ENCODE measurements at places on chromosomes 16 and 17. TPM values are rescaled to one million over a fixed set of nuclear protein-coding genes. Genes with fewer than 3 reads are reported as not detected.

The B9D1 gene
- 19.0 TPM for total RNA-seq

The NLK gene
- total RNA-seq = 43.2 TPM

The TOX3 gene
- total RNA-seq = not detected

The ADAM11 gene
- 8.6 TPM for total RNA-seq

The GAS2L2 gene
- not detected for total RNA-seq

The ZPBP2 gene
- total RNA-seq = not detected

The DNAAF1 gene
- 0.16 TPM for total RNA-seq

The CLCN7 gene
- 308 TPM for total RNA-seq

The ITGAL gene
- not detected for total RNA-seq

The PABPN1L gene
- not detected for total RNA-seq

The TPSB2 gene
- not detected for total RNA-seq

The NPIPA8 gene
- total RNA-seq = not detected

The ASIC2 gene
- total RNA-seq = not detected

The CCL14 gene
- total RNA-seq = not detected

The KRTAP1-1 gene
- total RNA-seq = not detected

The CFAP52 gene
- not detected for total RNA-seq

The RHBDL1 gene
- 0.19 TPM for total RNA-seq

The MYO15B gene
- total RNA-seq = 2.6 TPM

The ABCA10 gene
- 0.67 TPM for total RNA-seq

The TEX14 gene
- 0.55 TPM for total RNA-seq

The ACSM2A gene
- not detected for total RNA-seq

The CFAP97D1 gene
- total RNA-seq = 0.05 TPM

The KRT36 gene
- not detected for total RNA-seq

The MRPL10 gene
- total RNA-seq = 72.6 TPM

The CA5A gene
- not detected for total RNA-seq

The PIP4K2B gene
- 21.6 TPM for total RNA-seq

All from SK-MEL-5 (cell line).